IPS-NIHi11 (cell line): ENCODE measurements at places on chromosomes 11 and 22.

- no peak for DNase-seq
Measured at GRCh38 chr22:26892166-26893041, 235.0 kb downstream of the MIAT start.

- no peak for DNase-seq
Measured at GRCh38 chr11:48063424-48063978, 83.1 kb downstream of the PTPRJ start.

DNA sequence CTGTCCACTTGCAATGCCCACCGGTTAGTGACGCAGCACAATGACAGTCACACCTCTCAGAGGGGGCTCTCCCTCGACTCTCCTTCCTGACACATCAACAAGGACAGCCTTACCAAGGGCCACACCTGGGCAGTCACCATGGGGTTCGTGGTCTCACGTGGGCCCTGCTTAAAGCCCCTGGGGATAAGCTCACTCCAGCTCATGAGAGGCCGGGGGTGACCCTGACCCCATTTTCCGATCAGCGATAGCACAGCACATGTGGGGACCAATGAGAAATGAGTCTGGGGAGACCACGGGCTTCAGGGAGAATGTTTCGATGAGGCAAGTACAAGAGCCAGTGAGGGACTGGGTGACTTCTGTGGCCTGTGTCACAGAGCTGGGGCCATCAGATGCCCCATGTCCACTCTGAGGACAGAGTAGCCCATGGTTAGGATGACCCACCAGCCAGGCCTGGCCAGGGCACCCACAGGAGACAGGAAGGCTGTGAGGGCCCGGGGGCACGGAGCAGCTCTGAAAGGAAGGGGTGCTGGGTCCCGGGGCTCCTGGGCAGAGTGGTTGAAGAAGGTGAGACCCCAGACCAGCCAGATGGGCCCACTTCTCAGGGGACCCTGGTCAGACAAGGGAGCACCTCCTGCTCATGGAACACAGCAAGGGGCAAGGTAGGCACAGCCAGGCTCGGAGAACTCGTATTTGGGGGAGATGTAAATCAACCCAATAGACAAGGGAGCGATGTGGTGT is 128.8 kb downstream of the MED15 start:
- no peak for DNase-seq

DNA sequence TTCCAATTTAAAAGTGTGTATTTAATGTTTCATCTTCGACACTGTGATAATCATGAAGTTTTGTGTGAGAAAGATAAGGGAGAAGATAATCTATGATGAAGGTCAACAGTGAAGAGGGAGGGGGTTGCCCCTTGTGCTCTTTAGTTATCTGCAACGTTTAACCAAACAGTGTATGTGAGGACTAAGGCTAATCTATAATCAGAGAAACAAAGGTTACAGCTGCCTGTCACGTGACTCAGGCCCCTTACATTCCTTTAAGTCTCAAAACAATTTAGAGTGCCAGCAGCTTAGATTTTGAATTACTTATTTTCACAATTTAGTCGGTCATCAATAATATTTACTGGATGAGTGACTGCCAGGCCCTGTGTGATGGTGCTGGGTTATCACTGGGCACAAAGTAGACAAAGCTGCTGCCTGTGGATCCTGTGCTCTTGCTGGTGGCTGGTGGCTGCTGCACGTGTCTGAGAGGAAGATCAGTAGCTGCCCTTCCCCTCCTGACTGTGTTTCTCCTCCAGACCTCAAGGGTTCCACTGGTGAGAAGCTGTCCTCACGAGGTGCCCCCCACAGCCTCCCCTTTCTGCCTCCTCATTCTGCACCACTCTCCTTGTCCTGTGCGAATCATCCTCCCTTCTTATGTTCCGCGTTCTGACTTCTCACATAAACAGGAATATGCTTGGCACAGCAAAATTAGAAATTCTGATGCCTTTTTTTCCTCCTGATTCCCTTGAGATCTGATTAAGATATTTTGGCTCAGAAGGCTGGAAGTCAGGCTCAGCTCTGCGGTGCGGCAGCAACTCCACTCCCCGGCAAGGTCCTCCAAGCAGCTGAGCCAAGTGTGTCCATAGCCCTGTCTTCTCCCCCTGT is 331.1 kb upstream of the B3GAT1 start:
- DNase-seq: no peak

DNA sequence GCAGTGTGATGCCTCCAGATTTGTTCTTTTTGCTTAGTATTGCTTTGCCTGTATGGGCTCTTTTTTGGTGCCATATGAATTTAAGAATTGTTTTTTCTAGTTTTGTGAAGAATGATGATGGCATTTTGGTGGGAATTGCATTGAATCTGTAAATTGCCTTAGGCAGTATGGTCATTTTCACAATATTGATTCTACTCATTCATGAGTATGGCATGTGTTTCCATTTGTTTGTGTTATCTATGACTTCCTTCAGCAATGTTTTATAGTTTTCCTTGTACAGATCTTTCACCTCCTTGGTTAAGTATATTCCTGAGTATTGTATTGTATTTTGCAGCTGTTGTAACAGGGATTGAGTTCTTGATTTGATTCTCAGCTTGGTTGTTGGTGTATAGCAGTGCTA is 18.3 kb upstream of the ZBED5 start:
- DNase-seq: no peak

DNA sequence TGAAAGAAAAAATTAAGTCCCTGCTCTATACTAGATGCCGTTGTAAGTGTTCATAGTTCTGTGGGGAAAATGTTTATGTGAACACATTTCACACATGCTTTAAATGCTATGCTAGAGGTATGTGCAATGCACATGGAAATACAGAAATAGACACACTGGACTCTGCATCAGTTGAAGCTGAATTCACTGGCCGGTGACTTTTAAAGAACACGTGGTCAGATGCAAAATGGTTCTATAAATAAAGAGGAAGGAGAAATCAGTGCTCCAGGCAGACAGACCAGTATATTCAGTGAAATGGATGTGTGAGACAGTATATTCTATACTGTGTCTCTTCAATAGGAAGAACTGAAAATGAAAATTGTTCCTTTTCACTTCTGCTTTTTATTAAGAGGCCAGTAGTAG is 29.9 kb downstream of the TRPC6 start:
- DNase-seq: no peak

DNA sequence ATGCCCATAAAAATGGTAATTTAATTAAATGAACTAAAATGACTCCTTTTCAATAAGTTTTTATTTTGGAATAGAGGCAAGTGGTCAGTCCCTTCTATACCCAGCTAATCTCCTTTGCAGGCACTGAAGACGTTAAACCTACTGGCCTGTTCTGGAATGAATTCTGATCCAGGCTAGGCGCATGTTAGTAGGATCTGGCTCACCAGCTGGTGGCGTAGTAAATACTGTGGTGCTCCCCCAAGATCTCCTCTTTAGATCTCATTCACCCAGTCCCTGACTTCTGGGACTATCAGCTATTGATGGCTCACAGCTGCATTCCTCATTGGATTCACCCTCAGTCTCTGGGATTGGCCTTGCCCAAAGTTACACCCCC is 173.7 kb upstream of the DDI1 start:
- peak; percentile 41 for DNase-seq

DNA sequence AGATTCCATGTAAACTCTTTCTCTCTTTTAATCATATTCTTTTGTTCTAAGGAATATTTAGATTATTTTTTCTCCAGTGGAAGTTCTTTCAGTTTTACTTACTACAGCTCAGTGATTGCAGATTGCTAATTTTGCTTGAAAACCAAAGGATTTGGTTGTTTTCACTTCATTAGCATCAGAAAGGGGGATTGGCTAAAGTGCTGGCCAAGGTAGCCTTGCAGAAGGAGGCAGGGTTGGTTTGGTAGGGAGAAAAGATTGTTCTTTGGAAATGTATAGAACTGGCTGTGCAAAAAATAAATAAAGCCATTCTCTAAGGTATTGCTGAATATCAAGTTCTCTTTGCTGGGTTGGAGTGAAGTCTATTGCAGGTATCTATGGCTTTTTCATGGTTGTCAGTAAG is 92.6 kb downstream of the FAT3 start:
- no peak for DNase-seq
